Stimulated activated CD4-positive, alpha-beta T cell treated with anti-CD3 and anti-CD28 coated beads, Interleukin-2, amount 100 ng/mL, for 24 hours (primary cell): ENCODE measurements at places on chromosomes 2 and 18.

DNA sequence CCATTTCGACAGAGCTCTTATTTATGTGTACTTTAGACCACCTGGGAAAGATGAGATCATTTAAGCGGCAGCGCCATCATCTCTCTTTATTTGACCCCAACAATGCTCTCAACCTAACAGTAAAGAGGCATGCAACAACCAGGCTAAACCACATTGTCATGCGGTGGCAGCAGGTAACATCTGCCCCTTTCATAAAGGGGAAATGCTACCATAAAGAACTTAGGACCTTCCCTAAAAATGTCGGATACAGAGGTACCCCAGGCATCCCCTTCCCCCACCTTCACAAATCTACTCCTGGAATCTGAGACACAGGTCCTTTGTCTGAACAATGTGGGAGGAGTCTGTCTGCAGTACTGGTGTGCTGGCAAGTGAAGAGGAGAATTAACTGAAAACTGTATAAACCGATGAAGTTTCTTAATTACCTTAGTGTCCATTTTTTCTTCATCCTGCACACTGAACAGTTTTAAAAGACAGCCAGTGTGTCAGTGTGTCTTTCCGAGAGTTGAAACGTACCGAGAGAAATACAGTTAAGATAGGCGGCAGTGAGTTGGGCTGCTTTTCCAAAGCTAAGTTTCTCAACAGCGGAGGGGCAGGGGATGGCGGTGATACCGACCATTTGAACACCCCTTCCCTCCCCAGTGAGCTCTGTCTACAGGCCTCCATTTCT is 1.9 kb downstream of the MEX3C start:
- DNase-seq, result peak; percentile 47

GRCh38 chr18:1665079-1665478 is 760.4 kb downstream of the ADCYAP1 start:
- DNase-seq, result no peak

- DNase-seq, result no peak
Measured at GRCh38 chr18:58997811-58998337, 133.2 kb downstream of the ZNF532 start.

DNA sequence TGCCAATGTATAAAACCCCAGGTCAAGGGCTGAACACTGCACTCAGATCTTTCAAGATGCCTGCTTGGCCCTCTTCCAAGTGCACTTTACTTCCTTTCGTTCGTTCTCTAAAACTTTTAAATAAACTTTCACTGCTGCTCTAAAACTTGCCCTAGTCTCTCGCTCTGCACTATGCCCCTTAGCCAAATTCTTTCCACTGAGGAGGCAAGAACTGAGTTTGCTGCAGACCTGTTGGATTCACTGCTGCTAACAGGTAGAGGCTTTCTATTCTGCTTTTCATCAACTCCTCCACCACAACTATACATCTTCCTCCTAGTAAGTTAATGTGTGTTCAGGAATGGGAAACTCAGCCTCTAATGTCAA is 467.9 kb downstream of the MBD2 start:
- DNase-seq, result no peak

- DNase-seq, result no peak
Measured at GRCh38 chr18:13237073-13237472, 18.5 kb downstream of the LDLRAD4 start.

- no peak for DNase-seq
Measured at GRCh38 chr2:48397846-48398245, 132.1 kb upstream of the STON1 start.

DNA sequence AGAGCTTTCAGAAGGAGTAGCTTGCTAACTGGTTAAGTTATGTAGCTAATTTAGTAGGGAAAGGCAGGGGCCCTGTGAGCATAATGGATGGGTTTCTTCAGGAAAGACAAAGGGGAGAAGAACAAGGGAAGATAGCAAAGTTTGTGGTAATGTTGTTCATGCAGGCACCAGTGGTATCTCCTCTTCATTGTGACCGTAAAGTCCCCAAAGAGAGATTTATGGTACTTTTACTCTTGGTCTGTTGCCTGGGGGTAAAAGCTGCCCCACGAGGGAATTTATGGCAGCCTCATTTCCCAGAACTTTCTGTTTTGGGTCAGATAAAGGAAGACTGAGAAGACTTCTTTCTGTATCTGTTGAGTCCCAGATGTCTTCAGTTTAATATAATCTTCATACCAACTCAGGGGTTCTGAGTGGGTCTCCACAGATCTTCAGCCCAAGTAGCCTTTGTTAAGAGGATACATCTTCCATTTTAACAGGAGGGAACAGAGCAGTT is 27.5 kb downstream of the MALT1 start:
- no peak for DNase-seq

DNA sequence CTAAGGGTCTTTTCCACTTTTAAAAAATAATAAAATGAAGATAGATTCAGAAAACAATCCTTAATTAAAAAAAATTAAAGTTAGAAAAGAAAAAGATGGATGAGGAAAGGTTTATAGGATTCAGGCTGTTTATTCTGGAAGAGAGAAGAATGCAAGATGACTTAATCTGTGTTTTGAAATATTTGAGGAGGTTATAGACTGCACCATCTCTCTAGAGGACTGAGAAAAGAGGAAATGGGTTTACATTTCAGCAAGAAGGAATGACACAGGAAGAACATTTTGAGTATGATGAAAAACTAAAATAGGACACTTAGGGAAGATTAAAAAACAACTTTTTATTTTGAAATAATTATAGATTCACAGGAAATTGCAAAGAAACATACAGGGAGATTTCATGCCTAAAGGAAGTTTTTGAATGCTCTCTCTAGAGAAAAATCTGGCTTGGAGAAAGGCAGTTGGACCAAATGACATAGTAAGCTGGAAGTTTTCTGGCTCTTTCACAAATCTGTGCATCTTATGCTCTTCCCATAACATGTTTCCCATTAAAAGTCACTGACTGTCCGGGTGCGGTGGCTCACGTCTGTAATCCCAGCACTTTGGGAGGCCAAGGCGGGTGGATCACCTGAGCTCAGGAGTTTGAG is 75.0 kb downstream of the CERS6 start:
- DNase-seq, result no peak

- no peak for DNase-seq
Measured at GRCh38 chr2:1230155-1230893, 182.9 kb upstream of the TPO start.

- no peak for DNase-seq
Measured at GRCh38 chr2:39325966-39326365, 82.2 kb upstream of the CDKL4 start.

GRCh38 chr2:86271248-86271647 is 66.2 kb downstream of the REEP1 start:
- DNase-seq, result no peak

DNA sequence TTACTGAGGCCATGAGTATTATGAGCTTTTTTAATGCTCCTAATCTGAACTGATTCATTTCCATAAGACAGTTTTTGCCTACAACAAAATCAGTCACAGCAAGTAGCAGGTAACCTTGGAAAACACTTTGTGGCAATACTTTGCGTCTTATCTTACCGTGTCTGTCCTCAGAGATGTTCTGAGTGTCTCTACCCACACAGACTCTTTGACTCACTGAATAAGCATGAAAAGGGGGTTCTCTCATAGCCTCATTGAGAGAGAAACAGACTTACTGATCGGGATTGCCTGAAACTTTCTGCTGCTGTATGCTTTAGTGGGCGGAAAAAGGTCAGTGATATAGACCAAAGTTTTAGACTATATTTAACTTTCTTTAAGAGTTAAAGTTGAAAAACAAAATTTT is 92.6 kb downstream of the MYL12B start:
- DNase-seq, result no peak

GRCh38 chr2:66815886-66816285 is 381.0 kb downstream of the MEIS1 start:
- no peak for DNase-seq

DNA sequence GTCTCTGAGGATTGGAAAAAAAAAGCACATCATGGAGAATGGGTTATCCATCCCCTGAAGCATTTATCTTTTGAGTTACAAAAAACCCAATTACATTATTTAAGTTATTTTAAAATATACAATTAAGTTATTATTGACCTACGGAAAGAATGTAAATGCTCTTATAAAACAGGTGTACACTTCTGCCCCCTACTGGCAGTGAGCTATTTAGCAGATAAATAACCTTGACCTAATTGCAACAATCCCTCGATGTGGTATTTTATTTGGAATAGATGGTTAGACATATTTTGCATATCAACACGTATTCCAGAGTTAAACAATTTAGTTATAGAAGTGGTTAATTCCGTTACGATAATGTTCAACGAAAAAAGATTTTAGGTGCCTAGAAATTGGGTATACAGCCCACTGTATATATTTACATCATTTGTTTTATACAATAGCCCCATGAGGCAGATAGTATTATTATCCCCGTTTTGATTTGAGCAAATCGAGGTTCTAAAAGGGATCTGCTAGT is 9.1 kb upstream of the DAW1 start:
- DNase-seq, result no peak
